Lung (tissue), 17 donors: ENCODE measurements at places on chromosomes 3 and 15.

- peak; percentile 58 for DNase-seq
These were observed 74.8 kb downstream of the AQP9 start for GRCh38 chr15:58212909-58213526.

DNA sequence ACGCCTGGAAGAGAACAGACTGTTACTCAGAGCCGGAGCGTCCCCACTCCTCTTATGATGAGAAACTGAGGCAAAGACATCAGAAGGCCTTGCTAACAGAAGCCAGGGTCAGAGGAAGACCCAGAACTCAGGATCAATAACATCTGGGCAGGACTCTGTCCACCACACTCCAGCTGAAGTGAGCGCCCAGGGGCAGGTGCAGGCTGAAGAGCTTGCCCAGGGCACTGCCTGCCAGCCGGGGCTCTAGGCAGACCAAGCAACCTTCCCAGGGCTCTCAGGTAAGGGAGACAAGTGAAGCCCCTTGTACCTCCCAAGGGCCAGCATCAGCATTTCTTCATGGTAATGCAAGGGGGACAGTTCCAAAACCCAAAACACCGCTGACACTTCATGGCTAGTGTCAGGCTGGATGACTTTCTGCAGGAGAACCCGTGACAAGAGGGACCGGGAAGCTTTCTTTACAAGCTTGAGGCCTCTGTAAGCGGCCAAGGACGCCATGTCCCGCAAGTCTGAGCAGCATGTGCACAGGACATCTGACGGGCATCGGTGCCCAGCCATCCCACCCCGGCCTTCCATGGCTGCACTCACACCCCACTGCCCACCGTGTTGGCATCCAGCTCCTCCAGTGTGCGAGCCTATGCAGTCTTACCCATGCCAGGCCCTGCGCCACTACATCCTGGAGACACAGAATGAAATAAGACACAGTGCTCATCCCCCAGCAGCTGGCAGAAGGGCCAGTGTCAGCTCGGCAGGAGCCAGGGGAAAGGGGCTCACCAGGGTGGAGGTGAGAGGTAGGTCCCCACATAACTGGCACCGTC is 14.1 kb downstream of the XXYLT1 start:
- no peak for DNase-seq

DNA sequence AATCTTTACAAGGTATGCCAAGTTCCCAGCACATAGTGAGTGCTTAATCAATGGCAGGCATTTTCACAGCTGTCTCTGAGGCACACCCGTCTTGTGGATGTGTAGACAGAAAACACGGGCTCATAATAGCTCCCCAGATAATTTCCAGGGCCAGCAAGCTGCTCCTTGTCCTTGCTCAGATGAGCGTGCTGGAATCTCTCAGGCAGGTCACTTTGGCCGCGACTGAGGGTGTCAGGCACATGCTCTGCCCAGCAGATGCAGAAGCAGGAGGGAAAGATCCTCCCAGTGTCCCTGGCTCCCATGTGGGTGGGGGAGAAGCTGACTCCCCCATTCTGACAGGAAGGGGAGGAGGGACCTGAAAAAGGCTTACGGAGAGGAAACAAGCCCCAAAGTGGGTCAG is 35.6 kb upstream of the SLC6A1 start:
- no peak for DNase-seq

GRCh38 chr3:126052196-126053058 is 31.5 kb downstream of the SLC41A3 start:
- no peak for DNase-seq

GRCh38 chr3:65729973-65730372 is 308.7 kb downstream of the MAGI1 start:
- DNase-seq: no peak

DNA sequence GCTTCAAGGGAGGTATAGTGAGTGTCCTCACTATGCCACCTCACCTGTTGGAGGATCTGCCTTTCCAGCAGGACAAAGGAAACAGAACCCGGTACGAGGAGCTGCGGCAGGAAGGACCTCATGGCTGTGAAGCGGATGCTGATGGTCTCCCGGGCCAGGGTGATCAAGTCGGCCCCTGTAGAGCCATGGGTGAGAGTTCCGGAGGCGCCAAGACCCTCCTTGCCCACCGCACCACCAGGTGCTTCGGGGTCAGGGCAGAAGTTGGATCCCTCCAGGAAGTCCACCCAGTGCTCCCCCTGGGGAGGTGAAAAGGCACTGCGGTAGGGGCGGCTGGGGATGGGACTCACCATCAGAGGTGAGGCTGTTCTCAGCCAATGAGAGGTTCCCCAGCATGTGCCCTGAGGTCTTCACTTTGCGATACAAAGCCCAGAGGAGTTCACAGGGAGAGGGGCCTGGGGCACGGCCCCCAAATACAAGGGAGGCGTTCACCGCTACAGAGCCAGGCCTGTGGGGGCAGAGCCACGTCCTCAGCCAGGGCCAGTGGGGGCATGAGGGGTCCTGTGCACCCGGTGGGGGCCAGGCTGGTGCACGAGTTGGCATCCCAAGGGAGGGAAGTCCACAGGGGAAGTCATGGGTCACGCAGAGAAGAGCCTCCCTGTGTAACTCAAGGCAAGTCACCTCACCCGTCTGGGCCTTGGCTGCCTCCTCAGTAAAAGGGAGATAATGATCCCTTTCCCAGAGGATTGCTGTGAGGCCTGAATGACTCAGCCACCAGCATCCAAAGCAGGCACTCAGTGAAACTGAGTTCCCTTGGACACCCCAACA is 27.7 kb downstream of the C15orf39 start:
- no peak for DNase-seq

- no peak for DNase-seq
These were observed 15.5 kb upstream of the MRPS22 start for GRCh38 chr3:139328356-139328755.

DNA sequence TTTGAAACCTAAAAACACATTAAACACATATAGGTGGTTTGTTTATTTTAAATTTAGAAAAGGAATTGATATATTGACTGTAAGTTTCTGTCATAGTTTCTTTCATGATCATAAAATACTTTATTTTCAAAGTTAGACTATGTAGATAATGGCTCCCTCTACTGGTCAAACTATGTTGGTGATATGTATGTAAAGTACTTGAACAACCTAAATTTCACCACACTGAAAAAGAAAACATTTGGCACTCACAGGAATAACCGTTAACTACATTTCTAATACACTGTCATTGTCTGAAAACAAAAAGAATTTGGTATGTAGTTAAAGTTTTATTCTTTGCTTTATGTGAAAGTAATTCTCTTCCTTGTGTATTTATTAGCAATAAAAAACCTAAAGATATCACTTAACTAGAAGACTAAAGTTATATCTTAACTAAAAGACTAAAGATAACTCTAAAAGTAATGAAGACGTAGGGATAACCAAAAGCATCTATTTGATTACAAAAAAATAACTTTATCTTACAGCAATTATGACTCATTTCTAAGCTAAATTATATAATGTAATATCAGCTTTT is 427.5 kb downstream of the VGLL3 start:
- no peak for DNase-seq
